ENCODE measurements at places on chromosomes 12 and 14. TPM values are rescaled to one million over a fixed set of nuclear protein-coding genes. Genes with fewer than 3 reads are reported as not detected.

The SERPINA9 gene
- total RNA-seq, result not detected

GRCh38 chr12:14254781-14255180 lies 110.7 kb upstream of the ATF7IP start:
- DNase-seq, result no peak
- H3K4me1 ChIP-seq, result peaks cover 12% of the 10 kb centered on the region
- H3K36me3 ChIP-seq, result no peaks in the 10 kb centered on the region
- H3K27ac ChIP-seq, result no peak overlapping the region
- no peaks in the 10 kb centered on the region for H3K27me3 ChIP-seq

The SCNN1A gene
- total RNA-seq, result not detected

The IL31 gene
- not detected for total RNA-seq

The TAS2R20 gene
- total RNA-seq, result 0.51 TPM

GRCh38 chr12:49636979-49637755 lies 13.8 kb downstream of the PRPF40B start:
- peak; percentile 63 for DNase-seq
- H3K36me3 ChIP-seq, result peaks cover 38% of the 10 kb centered on the region
- no peak overlapping the region for H3K27ac ChIP-seq
- peaks cover 18% of the 10 kb centered on the region for H3K4me1 ChIP-seq

- DNase-seq, result peak; percentile 44
- no peaks in the 10 kb centered on the region for H3K4me1 ChIP-seq
- H3K4me3 ChIP-seq, result peak within 1 kb of the TSS; percentile 1
- H3K27ac ChIP-seq, result peak within 1 kb of the TSS; percentile 39
- H3K27me3 ChIP-seq, result no peaks in the 10 kb centered on the region
- peaks cover 15% of the 10 kb centered on the region for H3K36me3 ChIP-seq
Measured at GRCh38 chr12:2834581-2835491, at the start of gene NRIP2. Gene NRIP2 (minus strand): TSS chr12:2835035. CDS start chr12:2834983, 52 bp downstream.

GRCh38 chr14:70641548-70642302 lies at the start of gene TTC9:
Gene TTC9 (plus strand): TSS chr14:70641916. CDS start chr14:70642130, 214 bp downstream.
- H3K4me1 ChIP-seq, result peaks cover 17% of the 10 kb centered on the region
- H3K27ac ChIP-seq, result no peak within 1 kb of the TSS
- DNase-seq, result no peak
- H3K36me3 ChIP-seq, result no peaks in the 10 kb centered on the region

The GARIN6 gene
- total RNA-seq, result not detected

The HOXC6 gene
- not detected for total RNA-seq

- H3K4me1 ChIP-seq, result peaks cover 4% of the 10 kb centered on the region
- no peak overlapping the region for H3K27ac ChIP-seq
- no peak overlapping the region for H3K4me3 ChIP-seq
- no peaks in the 10 kb centered on the region for H3K36me3 ChIP-seq
Measured at GRCh38 chr14:105537580-105538474, 11.4 kb downstream of the TMEM121 start.

The DDX55 gene
- total RNA-seq, result 15.3 TPM

DNA sequence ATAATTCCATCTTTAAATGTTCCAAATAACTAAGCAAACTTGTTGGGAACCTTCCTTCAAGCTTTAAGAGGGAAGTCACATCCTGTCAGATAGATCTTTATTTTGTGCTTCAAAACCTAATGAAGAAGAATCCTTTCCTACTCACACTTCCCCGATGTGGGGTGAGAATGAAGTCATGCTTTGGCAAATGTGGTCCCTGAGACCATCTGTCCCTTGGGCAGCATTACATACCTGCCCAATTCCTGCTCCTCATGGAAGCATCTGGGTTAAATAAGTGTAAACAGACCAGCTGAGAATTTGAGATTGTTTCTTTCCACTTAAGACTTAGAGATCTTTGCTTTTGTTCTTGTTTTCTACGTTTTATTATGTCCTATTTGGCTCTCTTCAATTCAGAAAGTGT lies 606.0 kb upstream of the TMEM132C start:
- no peaks in the 10 kb centered on the region for H3K36me3 ChIP-seq
- no peak overlapping the region for H3K4me3 ChIP-seq
- no peak overlapping the region for H3K27ac ChIP-seq

GRCh38 chr12:94892544-94893267 lies 110.8 kb downstream of the NDUFA12 start:
- H3K4me1 ChIP-seq, result no peaks in the 10 kb centered on the region
- no peaks in the 10 kb centered on the region for H3K27me3 ChIP-seq
- no peak for DNase-seq
- no peaks in the 10 kb centered on the region for H3K36me3 ChIP-seq
- H3K4me3 ChIP-seq, result no peak overlapping the region

The RNASE7 gene
- not detected for total RNA-seq

DNA sequence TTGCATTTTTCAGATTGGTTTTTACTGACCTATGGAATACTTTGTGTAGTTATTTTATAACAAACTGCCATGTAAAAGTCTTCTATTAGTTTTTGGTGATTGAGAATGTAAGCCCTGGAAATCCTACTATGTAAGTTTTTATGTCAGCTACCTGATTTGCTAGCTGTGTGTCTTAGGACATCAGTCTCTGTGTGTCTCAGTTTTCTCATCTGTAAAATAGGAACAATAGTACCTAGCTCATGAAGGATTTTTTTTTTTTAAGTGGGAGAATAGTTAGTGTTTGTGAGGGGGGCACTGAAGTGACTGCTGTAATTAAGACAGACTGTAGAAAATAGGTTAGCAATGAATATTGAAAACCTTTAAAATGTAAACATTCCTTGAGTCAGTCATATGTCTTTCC lies 51.9 kb upstream of the KCNMB4 start:
- H3K27me3 ChIP-seq, result no peaks in the 10 kb centered on the region
- H3K4me3 ChIP-seq, result no peak overlapping the region
- no peaks in the 10 kb centered on the region for H3K36me3 ChIP-seq
- H3K27ac ChIP-seq, result no peak overlapping the region
- no peak for DNase-seq

GRCh38 chr12:131232036-131232435 lies 278.3 kb downstream of the ADGRD1 start:
- H3K27ac ChIP-seq, result no peak overlapping the region
- DNase-seq, result peak; percentile 3
- no peaks in the 10 kb centered on the region for H3K36me3 ChIP-seq
- H3K4me1 ChIP-seq, result peaks cover 4% of the 10 kb centered on the region
- no peak overlapping the region for H3K4me3 ChIP-seq

The TAS2R8 gene
- total RNA-seq, result 0.50 TPM

DNA sequence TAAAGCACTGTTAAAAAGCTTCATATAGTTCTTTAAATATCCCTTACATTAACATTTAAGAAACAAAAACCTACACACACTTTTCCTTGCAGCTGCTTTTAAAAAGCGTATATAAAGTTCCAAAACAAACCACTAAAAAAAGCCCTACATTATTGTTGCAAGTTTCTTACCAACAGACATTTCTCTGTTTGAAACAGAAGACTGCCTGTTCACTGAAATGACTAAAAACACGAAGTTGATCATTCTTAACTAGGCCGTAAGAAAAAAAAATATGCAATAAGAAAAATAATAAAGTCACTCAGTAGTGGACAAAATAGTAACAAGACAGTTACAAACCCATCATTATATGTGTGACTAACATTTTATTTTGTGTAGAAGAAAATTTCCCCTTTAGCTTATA lies 37.3 kb downstream of the KIF21A start:
- H3K4me1 ChIP-seq, result peaks cover 29% of the 10 kb centered on the region
- no peaks in the 10 kb centered on the region for H3K36me3 ChIP-seq
- no peak overlapping the region for H3K27ac ChIP-seq
- no peak for DNase-seq
- H3K27me3 ChIP-seq, result no peaks in the 10 kb centered on the region
- no peak overlapping the region for H3K4me3 ChIP-seq

- H3K27me3 ChIP-seq, result no peaks in the 10 kb centered on the region
- no peaks in the 10 kb centered on the region for H3K36me3 ChIP-seq
- H3K27ac ChIP-seq, result peak within 1 kb of the TSS; percentile 83
- H3K4me1 ChIP-seq, result peaks cover 43% of the 10 kb centered on the region
Measured at GRCh38 chr14:24398653-24399446, at the start of gene NYNRIN. Gene NYNRIN (plus strand): TSS chr14:24399003. CDS start chr14:24399247, 244 bp downstream.

DNA sequence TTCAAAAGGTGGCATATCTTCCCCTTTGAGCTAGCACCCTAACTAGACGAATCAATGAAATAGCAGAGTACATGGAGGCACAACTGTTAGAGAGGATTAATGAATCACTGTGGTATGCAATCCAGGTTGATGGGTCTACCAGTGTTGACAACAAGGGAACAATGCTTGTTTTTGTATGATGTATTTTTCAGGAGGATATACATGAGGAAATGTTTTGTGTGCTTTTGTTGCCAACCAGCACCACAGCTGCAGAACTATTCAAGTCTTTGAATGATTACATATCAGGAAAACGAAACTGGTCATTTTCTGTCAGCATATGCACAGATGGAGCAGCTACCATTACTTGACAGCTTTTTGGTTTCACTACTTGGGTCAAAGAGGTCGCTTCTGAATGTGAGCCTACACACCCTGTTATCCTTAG lies 142.6 kb downstream of the GPHN start:
- H3K27me3 ChIP-seq, result no peaks in the 10 kb centered on the region
- H3K4me1 ChIP-seq, result peaks cover 8% of the 10 kb centered on the region
- no peaks in the 10 kb centered on the region for H3K36me3 ChIP-seq

GRCh38 chr12:100234591-100235304 lies 32.1 kb downstream of the DEPDC4 start:
- no peak overlapping the region for H3K27ac ChIP-seq
- H3K27me3 ChIP-seq, result no peaks in the 10 kb centered on the region
- DNase-seq, result no peak
- H3K36me3 ChIP-seq, result no peaks in the 10 kb centered on the region
- H3K4me3 ChIP-seq, result no peak overlapping the region
- peaks cover 7% of the 10 kb centered on the region for H3K4me1 ChIP-seq

The ITPK1 gene
- total RNA-seq, result 118 TPM

The KRT75 gene
- not detected for total RNA-seq

- peaks cover 25% of the 10 kb centered on the region for H3K4me1 ChIP-seq
- DNase-seq, result peak; percentile 94
- no peak overlapping the region for H3K4me3 ChIP-seq
- H3K27me3 ChIP-seq, result no peaks in the 10 kb centered on the region
- H3K27ac ChIP-seq, result peak overlapping the region; percentile 84
Measured at GRCh38 chr12:68406134-68406576, 74.0 kb upstream of the MDM1 start.

DNA sequence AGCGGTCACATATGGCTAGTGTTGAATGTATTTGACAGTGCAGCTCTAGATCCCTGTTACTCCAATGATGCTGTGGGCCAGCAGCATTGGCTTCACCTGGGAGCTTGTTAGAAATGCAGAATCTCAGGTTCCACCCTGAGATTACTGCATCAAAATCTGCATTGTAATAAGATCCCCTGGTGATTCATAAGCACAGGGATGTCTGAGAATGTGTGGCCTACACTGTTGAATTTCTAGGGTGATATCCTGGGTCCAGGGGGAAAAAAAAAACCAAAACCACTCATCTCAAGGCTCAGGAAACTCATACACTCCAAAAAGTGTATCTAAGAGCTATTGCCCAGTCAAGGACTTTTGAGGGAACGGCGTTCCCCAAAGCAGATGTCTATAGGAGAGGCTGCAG lies 196.8 kb downstream of the PPM1H start:
- H3K4me1 ChIP-seq, result no peaks in the 10 kb centered on the region
- no peak for DNase-seq
- H3K27me3 ChIP-seq, result no peaks in the 10 kb centered on the region
- no peaks in the 10 kb centered on the region for H3K36me3 ChIP-seq
- H3K4me3 ChIP-seq, result no peak overlapping the region
- no peak overlapping the region for H3K27ac ChIP-seq

- peaks cover 23% of the 10 kb centered on the region for H3K4me1 ChIP-seq
- H3K27me3 ChIP-seq, result no peaks in the 10 kb centered on the region
- H3K27ac ChIP-seq, result peak overlapping the region; percentile 96
- no peak for DNase-seq
- H3K4me3 ChIP-seq, result peak overlapping the region; percentile 83
Measured at GRCh38 chr14:34628681-34629135, 1.2 kb downstream of the SNX6 start.

GRCh38 chr14:104224506-104225277 lies 86.3 kb downstream of the KIF26A start:
- H3K4me1 ChIP-seq, result peaks cover 8% of the 10 kb centered on the region
- H3K27me3 ChIP-seq, result peaks cover 7% of the 10 kb centered on the region
- no peak overlapping the region for H3K27ac ChIP-seq
- no peak overlapping the region for H3K4me3 ChIP-seq

The TMX1 gene
- 8.6 TPM for total RNA-seq

GRCh38 chr12:114848666-114849065 lies 164.7 kb upstream of the TBX3 start:
- no peaks in the 10 kb centered on the region for H3K36me3 ChIP-seq
- no peak overlapping the region for H3K4me3 ChIP-seq
- no peaks in the 10 kb centered on the region for H3K27me3 ChIP-seq
- no peak overlapping the region for H3K27ac ChIP-seq
- DNase-seq, result no peak
